ENCODE measurements at places on chromosomes 2 and 18.
A peak's percentile ranks its signal among the peaks of the same experiment; 100 is the strongest.

- no peak for DNase-seq
Observed at GRCh38 chr2:221350616-221351015, 221.5 kb downstream of the EPHA4 start.

- DNase-seq, result no peak
Observed at GRCh38 chr2:202436626-202437025, 60.5 kb downstream of the BMPR2 start.

GRCh38 chr18:22223254-22223964 lies 54.0 kb downstream of the GATA6 start:
- no peak for DNase-seq

DNA sequence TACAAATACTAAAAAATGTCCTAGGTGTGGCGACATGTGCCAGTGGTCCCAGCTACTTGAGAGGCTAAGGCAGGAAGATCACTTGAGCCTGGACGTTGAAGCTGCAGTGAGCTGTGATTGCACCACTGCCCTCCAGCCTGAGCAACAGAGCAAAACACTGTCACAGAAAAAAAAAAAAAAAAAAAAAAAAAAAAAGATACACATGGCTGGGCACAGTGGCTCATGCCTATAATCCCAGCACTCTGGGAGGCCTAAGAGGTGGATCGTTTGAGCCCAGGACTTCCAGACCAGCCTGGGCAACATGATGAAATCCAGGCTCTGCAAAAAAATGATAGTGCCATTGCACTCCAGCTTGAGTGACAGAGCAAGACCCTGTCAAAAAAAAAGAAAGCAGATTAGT lies 13.7 kb downstream of the KANSL1L start:
- no peak for DNase-seq

DNA sequence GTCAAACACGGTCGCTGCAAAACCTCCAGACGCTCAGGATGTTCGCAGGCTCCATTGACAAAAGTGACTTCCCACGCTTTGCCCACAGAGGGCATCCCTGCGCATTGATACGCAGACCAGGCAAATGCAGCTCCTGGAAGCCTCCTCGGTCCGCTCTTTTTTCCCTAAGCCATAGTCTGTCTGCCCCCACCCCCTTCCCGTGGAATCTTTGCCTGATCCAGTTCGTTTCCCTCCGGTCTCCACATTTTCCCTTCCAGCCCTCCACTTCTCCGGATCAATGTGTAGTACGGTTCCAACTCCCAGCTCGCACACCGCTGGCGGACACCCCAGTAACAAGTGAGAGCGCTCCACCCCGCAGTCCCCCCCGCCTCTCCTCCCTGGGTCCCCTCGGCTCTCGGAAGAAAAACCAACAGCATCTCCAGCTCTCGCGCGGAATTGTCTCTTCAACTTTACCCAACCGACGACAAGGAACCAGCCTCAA lies at the start of gene DCC:
DCC (plus strand) TSS at position 307 of the 481 bp plus-strand sequence. CDS start 591 bp downstream, outside the sequence.
- DNase-seq, result no peak

DNA sequence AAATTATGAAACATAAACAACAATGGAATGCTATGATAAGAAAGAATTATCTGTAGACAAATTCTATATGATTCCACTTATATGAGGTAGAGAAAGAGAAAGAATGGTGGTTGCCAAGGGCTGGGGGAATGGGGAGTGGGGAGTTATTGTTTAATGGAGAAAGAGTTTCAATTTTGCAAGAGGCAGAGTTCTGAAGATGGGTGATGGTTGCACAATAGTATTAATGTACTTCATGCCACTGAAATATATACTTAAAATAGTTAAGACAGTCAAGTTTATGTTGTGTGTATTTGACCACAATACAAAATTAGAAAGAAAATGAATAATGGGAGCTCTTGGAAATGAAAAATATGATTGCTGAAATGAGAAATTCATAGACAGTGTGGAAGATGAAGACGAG lies 22.6 kb upstream of the FAM117B start:
- DNase-seq, result no peak

- no peak for DNase-seq
Observed at GRCh38 chr2:221767106-221768012, 195.3 kb upstream of the EPHA4 start.

- DNase-seq, result no peak
Observed at GRCh38 chr2:135831180-135831812, 5.7 kb downstream of the LCT start.

GRCh38 chr2:171723716-171724683 lies 36.7 kb downstream of the DYNC1I2 start:
- DNase-seq, result peak; percentile 93

- no peak for DNase-seq
Observed at GRCh38 chr18:11800566-11801334, 50.5 kb upstream of the CHMP1B start.

DNA sequence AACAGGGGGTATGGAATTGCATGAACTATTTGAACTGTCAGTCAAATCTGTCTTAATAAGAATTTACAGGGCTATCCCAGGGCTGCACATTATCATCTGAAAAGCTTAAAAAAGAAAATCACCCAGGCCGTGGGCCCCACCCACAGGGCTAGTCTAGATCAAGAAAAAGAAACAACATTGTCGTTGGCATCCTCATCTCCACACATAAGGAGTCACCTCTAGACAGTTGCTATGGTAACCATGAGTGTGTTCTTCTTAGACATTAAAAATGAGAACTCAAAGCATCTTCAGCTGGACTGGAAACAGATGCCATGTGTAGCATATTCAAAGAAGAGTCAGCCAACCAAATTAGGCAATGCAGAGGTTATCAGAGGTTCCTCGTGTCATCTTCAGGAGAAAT lies 72.3 kb upstream of the CPO start:
- DNase-seq, result no peak

DNA sequence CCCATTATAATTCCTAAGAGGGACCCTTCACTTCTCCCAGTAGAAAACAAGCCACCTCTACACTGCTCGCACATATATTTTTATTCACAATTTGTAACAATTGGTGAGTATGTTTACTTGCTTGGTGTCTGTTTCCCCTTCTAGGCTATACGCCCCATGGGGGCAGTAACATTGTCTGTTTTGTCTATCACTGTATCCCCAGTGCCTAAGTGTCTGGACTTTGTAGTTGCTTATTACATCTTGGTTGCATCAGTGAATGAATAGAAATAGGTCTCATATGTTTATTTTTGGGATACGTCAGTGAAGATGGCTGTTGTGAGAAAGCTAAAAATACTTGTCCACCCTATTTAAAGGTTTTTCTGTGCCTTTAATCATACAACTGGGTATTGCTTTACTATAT lies 87.4 kb upstream of the ITGB6 start:
- DNase-seq, result no peak

- no peak for DNase-seq
Observed at GRCh38 chr2:200454927-200455801, 54.7 kb downstream of the KCTD18 start.

DNA sequence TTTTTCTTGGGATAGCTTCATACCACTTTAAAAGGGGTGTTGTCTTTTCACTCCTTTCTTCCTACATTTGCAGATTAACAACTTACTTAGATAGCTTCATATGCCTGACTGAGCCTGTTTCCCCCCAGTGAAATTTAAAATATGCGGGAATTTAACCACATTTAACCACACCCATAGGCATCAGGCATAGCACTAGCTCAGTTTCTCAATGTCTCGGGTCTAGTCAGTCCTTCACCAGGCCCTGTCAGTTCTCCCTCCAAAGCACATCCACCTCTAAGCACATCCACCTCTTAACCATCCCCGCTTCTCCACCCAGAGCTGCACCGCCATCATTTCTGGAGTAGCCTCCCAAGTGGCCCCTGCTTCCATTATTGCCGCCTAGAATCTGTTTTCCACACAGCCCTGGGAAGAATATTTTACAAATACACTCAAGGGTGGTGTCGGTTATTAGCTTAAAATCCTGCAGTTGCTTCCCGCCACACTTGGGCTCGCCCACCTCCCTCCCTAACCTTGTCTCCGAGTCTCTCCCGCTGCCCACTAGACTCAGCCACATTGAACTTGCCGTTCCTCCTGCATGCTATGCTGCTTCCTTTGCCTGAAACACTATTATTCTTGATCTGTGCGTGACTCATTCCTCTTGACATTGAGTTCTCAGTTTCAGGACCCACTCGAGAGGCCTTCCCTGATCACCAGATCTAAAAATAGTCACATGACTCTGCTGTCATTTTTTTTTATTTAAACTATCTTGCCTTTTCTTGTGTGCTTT lies 68.3 kb downstream of the SPTBN1 start:
- DNase-seq, result no peak

DNA sequence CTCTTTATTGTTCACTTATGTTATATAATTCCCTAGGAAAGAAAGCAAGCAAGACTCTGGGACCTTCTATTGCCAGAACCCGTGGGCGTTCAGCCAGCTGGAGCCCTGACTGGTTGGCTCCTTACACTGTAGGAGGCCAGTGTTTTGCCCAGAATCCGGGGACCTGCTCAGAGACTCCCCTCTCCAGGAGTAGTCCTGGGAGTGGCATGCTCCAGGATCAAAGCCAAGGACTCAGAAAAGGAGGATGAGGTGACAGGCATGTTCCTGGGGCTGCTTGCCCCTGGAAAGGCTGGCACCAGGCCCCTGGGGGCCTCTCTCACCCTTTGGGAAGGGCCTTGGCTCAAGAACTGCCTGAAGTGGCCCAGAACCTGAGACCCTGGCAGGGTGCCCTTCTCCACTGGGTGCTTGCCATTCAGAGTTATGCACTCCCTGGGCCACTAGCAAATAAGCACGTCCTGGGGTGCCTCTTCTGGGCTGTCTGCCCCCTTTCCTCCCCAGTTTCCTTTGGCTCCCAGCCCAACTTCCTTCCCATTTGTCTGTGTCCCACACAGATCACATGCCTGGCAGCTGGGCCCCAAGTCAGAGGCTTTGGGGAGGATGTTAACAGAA lies 19.6 kb upstream of the KIF3C start:
- peak; percentile 71 for DNase-seq

Data from NCI-H2081 treated with DMSO at 0.1 percent for 48 hours (cell line).